Smooth muscle cell of the coronary artery (primary cell): ENCODE measurements at places on chromosomes 5 and 9. TPM values are rescaled to one million over a fixed set of nuclear protein-coding genes. Genes with fewer than 3 reads are reported as not detected.

PPP1R26 gene
- total RNA-seq: 7.4 and 12.7 TPM in 2 replicates

DBH gene
- not detected in 2 replicates for total RNA-seq

KIF3A gene
- 7.4 and 9.9 TPM in 2 replicates for total RNA-seq

COL27A1 gene
- 1.2 and 4.3 TPM in 2 replicates for total RNA-seq

MARVELD2 gene
- 0.47 and 0.53 TPM in 2 replicates for total RNA-seq

MUSK gene
- under 0.01 TPM in 1 of 2 replicates, not detected in the other for total RNA-seq
